NCI-H2081 treated with DMSO at 0.1 percent for 48 hours (cell line): ENCODE measurements at places on chromosomes 4 and X.

DNA sequence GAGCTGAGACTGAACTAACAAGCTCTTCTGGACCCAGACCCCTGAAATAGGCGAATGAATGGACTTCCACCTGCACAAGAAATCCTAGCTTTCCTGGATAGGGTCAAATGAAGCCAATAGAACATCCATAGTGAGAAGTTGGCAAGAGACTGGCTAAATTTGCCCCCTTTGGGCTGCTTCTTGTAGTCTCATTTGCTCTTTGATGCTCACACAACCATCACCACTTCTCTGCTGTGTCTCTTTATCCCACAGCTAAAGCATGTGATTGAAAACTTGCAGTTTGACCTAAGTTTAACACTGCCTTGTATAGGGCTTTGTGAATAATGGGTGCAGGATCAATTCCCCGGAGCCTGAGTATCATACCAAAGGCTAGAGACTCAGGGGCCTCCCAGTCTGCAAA is 38.2 kb downstream of the NLGN3 start:
- DNase-seq = no peak

- DNase-seq = no peak
These were observed 49.7 kb upstream of the ANKRD17 start for GRCh38 chr4:73308286-73308685.

GRCh38 chr4:119124352-119124751 is 11.3 kb upstream of the MYOZ2 start:
- DNase-seq = no peak

- DNase-seq = no peak
These were observed at the start of gene VEGFC for GRCh38 chr4:176792326-176793059. Gene VEGFC, minus strand, starts transcription at chr4:176792922. Its CDS starts 611 bp downstream, at chr4:176792311.

- no peak for DNase-seq
These were observed 200.3 kb upstream of the NHS start for GRCh38 chrX:17174671-17175070.

GRCh38 chrX:45557387-45557786 is 356.7 kb upstream of the DIPK2B start:
- no peak for DNase-seq

DNA sequence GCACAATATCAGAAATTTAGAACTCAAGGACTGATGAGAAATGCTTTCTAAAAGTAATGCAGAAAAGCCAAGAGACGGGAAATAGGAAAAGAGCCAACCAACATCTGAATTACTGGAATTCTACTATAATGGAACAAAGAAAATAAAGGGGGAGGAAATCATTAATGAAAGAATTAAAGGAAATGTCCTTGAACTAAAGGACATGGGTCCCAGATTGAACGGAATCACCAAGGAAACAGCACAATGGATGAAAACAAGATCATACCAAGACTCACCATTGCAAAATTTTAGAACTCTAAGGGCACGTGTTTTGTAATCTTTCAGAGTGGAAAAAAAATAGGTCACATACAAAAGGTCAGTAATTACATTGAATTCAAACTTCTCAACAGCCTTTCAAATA is 35.9 kb downstream of the HPGDS start:
- no peak for DNase-seq

GRCh38 chrX:34058005-34058404 is 74.1 kb downstream of the FAM47A start:
- no peak for DNase-seq

DNA sequence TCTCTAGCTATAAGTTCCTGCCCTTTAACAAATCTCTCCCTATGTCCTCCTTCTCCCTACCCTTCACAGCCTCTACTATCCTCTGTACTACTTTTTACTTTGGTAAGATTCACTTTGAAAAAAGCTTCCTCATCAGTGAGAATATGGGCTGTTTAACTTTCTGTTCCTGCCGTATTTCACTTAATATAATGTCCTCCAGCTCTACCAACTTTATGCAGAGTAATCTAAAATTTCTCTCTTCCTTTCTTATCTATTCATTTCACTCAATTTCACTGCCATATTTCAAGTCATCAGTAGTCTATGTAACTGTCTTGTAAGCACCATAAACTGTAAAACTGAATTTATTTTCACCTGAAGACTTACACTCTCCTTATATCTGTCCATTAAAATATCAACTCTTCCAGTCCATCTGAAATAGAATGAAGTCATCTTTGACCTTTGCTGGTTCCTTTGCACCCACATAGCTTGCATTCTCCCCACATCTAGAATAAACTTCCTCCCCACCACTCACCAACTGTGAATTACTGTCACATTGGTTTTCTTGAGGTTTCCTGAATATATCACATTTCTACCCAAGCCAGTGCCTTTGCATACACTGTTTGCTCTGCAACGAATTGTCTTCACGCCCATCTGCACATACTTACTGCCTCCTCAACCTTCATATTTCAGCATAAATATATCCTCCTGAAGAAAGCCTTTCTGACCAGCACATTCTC is 54.6 kb downstream of the ARAP2 start:
- no peak for DNase-seq

DNA sequence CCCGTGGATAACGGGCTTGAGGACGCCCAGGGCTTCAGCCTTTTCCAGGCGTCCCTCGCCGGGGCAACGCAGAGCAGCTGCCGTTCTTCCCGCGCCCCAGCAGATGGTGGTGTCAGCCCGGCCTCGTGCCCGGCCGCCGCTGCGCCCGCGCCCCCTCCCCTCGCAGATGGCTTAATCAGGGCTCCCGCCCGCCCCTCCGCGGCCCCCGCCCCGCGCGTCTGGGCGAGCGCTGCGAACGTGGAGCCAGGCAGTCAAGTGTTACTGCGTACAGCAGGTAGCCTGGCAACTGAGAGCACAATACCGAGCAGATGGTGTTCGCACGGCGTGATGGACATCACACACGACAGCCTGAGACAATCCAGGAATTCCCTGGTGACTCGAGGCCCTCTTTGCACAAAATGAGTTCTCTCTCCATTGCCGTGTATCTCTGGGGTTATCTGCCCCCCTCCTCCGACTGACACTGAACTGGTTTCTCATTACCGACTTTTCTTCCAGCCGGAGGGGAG is 69.3 kb downstream of the MGST2 start:
- peak; percentile 81 for DNase-seq

DNA sequence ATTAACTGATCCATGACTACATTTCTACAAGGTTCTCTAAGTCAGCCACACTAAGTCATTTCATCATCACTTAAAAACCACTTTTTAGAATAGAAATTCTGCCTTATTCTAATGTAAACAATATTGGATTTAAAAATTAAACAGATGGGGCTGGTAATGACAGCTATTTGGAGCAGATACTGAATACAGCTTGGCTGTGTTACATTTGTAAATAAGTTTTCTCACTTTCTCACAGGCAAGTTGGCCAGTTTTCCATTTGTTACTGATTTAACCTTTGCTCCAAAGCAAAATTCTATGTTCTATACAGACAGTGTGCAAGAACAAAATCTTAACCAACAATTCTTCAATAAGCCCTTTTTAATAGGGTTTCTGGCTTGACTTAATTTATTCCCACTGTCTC is 370.7 kb downstream of the GRIA2 start:
- no peak for DNase-seq

GRCh38 chrX:77160301-77160700 is 286.9 kb upstream of the FGF16 start:
- no peak for DNase-seq

DNA sequence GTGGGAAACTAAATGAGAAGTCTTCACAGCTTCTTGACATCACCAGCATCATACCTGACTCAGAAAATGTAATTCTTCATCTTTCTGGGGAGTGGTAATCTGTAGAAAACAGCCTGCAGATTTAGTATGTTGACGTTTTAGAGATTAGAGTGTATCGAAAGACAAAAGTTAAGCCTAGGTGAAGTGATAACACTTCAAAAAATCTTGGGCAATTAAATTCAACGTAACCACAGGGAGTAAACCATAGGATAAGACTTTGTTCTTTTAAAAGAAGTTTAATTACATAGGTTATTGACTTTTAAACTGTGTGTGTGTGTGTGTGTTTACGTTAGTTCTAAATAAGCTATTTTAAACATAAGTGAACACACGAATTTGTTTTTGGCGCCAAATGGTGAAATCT is 1.8 kb upstream of the CXCL5 start:
- no peak for DNase-seq

DNA sequence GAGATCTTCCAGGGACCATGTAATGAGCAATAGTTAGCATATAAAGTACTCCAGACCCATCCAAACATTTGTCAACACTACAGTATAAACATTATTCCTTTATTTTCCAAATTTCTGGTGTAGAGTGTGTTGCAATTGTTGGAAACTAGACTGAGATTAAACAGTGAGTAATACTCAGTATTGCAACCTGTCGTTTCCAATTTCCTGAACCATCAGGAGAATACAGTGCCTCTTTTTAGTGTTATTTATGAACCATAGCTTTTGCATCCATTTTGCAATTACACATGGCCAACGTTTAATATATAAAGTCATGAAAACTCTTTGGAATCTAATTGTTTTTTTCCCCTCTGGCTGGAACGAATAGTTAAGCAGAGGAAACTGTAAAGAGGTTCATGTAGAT is 58.3 kb upstream of the DHRSX start:
- DNase-seq = no peak

- no peak for DNase-seq
These were observed 386 bp upstream of the TMEM184C start for GRCh38 chr4:147616849-147617172.

DNA sequence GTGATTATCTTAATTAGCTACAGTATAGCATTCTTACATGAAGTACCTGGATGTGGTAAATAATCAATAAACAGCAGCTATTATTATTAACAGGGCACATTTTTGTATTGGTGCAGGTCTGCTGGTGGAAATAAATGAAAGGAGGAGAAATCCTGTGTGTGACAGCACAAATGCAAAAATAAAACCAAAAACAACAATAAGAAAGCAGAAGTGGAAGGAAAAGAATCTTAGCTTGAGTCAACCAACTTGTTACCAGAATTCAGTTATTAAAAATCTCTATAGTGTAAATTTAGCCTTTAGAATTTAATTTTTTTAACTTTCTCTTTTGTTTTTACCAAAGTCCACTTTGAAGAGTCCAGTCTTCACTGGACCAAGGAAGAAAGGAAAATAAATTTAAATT is 63.1 kb upstream of the LSM6 start:
- no peak for DNase-seq

DNA sequence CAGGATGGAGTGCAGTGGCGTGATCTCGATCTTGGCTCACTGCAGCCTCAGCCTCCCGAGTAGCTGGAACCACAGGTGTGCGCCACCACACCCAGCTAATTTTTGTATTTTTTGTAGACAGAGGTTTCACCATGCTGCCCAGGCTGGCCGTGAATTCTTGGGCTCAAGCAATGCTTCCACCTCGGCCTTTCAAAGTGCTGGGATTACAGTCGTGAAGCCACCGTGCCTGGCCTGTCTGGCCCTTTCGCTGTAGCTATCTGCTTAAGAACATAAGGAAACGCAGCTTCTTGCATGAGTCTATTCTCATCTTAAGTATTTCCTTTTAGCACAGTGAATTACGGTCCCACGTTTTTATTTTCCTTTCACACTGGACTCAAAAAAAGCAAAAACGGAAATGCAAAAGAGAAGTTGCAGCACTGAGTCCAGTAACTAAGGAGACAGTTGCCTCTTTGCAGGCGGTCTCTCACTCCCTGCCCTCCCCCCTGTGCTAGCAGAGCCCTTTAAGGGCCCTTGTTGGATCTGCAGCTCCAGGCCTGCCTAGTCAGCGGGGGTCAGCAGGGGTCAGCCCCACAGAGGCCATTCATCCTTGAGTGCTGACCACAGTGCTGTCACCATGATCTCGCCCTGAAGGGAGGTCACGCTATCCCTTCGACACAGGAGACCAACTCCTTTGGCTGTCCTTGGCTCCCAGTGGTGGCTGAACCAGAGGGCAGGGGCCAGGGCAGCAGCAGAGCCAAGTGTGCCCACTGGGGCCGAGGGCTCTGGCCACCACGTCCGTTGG is 21.8 kb upstream of the TBC1D14 start:
- DNase-seq = no peak

GRCh38 chr4:37985730-37986275 is 25.6 kb downstream of the PTTG2 start:
- DNase-seq = no peak
